ENCODE measurements at places on chromosomes 2 and 18.

GRCh38 chr2:2762166-2762908 is 431.3 kb upstream of the MYT1L start:
- DNase-seq, result no peak

GRCh38 chr2:190545093-190545492 is 10.6 kb upstream of the NEMP2 start:
- no peak for DNase-seq

DNA sequence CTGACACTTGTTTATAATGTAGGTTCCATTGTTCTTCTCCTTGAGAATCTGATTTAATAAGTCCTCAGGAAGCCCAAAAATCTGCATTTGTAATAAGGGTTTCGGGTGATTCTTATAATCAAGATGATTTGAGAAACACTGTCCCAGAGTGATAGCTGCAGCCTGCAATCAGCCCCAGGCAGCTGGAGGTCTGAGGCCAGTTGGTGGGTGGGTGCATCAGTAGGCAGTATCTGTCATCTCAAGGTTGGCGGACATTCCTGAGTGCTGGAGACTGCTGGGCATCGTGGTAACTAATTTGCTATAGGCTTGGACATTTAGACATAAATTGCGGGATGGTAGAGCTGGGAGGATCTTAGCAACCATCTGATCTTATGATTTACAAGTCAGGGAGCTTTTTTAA is 2.7 kb upstream of the IL18RAP start:
- peak; percentile 65 for DNase-seq

- no peak for DNase-seq
Measured at GRCh38 chr18:36382854-36383253, 85.3 kb downstream of the FHOD3 start.

- DNase-seq, result no peak
Measured at GRCh38 chr2:221529177-221529942, 42.7 kb downstream of the EPHA4 start.

DNA sequence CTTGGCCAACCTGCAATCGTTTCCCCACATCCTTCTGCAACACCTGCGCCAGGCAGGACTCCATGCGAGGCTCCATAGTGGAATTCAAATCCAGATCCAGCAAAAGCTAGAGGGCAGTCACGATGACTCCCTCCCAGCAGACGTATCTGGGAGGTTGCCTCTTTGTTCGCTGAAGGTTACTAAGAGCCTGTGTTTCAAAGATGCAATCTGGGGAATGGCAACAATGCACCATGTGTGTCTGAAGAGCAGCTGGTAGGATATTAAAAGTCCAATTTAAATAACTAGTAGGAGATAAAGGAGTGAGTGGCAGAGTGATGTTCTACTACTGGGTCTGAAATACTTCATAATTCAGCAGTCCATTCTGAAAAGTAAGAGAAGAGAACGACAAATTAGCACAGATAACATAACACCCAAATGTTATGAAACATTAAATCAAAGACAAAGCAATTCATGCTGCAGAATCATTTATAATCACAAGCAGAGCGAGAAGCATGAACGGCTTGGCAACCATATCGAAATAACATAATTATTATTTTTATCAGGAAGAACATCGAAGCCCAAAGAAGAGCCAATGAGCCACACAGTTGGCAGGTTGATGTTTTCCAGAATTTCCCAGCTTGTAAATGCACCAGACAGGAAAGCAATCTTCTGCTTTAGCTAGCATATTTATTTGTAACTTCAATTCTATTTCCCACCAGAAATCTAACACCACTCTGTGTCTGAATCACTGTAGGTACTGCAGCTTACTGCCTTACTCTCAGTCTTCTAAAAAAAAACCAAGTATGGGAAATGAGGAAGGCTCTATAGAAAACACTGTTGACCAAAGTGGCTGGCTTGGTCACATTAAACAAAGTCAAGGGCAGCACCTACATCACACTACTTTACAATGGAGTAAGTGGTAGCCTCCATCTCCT is 43.2 kb downstream of the CLASP1 start:
- DNase-seq, result no peak

DNA sequence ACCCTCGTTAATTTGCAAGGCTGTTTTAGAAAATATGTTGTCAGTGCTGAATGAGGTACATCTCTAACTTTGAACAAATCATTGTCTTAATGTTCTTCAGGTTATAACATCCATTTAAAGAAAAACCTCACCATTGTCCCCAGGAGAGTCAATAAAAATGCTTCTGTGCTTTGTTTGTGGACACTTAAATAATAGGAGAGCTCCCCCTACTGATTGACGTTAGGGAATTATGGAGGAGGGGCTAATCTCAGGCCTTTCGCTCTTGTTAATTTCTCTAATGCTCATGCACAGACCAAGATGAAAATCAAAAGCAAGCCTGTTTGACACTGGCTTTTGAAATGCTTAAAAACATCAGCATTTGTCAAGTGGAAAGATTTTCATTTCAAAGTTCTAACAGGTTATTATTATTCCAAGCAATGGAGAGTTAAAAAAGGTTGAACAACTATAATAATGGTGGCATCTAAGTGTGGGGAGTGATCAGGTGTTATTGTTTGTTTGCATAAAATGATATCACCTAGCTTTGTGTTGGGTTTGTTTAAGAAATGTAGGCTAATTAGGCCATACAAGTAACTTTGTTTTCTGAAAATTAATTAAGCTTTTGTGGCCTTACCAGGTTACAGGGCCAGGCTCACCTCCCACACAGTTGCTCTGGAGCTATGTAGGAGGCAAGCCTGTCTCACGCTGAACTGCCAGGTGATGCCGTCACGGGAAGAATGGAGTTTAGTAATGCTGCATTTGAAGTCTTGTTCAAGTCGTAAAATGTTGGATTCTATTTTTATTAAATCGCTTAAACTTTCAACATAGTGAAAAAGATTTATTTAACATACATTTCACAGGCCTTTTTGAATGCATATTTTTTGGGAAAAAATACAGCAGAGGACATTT is 51.7 kb upstream of the SMIM21 start:
- peak; percentile 54 for DNase-seq

- no peak for DNase-seq
Measured at GRCh38 chr2:179843541-179843940, 17.9 kb downstream of the ZNF385B start.

- DNase-seq, result no peak
Measured at GRCh38 chr2:112198780-112199179, 56.1 kb downstream of the ZC3H8 start.

DNA sequence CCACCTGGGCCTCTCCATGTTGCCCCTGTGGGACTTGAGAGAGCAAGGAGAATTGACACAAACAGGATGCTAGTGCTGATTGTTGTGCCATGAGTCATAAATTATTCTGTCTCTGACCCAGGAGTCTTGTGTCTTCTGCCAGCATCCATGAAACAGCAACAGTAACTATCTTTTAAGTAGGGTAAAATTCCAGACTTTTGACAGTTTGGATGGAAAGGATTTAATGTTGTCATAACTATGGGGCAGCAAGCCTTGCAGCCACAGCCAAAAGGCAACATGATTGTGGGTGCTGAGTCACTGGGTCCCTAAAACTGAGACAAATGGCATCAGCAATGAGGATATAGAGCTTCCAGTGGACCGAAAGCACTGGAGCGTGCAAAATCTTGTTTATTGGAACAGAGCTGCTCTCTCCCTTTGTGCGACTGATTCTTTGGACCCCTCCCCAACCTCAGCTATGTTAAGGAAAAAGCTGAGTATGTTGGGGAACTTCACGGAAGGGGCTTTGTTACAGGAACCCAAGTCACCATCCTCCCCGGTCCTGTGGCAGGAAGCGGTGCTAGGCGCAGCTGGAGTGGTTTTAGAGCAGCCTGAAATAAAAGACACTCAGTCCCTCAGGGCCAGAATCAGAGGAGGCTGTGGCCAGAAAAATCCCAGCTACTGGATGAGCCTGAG is 9.6 kb upstream of the ITPRIPL1 start:
- no peak for DNase-seq

DNA sequence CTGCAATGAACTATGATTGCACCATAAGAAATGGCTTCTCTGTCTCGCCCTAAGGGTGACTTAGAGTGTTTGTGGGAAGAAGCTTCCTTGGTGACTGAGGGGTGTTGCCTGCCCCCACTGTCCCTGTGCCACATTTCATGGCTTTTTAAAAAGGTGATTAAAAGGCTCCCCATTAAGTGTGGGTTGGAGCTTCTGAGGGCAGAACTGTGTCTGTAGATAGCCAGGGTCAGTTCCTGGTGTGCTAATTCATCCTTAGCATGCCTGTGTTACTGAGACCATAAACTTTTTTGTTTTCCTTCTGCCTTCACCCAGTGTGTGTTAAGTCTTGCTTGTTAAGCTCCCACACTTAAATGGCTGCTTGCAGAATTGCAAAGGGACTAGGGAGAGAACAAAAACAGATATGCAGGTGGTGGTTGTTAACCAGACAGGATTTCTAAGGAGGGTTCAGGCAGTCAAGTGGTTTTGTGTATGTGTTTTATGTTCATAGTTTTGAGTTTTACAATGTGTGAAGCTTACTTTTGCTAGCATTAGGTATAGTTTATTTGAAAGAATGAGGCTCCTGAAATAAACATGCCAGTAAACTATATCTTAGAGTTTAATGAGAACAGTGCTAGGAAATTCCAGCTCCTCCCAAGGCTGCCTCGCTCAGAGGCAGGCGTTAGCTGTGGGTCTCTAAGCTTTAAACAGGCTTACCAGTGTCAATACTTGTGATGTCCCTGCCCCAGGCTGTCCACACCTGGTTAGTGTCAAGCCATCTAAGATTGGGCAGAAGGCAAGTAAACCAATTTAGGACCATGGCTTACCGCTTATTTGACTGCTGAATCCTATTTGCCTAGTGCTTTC is 14.5 kb downstream of the CERS6 start:
- no peak for DNase-seq

DNA sequence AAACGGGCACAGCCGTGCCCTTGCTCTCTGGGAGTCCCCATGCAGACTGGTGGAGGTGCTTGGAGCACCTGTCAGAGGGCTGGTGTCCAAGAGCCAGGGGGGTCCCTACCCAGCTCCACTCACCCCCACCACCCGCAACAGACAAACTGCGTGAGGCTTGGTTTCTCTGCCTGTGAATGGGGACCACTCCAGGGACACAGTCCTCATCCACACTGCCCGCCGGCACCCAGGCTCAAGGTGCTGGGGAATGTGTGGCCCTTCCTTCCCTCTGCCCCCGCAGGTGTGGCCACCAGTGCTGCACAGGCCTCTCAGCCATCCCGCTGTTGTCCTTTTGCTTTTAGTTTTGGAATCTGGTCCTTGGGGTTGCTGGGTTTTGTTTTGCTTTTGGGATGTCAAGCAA is 136.5 kb upstream of the ZNF236 start:
- no peak for DNase-seq

DNA sequence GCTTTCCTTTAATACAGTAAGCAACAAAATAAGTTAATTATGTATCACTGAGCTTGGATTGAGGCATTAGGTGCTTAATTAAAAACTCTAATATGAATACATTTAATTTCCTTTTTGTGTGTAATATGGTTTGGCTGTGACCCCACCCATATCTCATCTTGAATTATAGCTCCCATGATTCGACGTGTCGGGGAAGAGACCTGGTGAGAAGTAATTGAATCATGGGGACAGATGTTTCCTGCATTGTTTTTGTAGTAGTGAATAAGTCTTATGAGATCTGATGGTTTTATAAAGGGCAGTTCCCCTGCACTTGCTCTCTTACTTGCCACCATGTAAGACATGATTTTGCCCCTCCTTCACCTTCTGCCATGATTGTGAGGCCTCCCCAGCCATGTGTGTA is 325.4 kb upstream of the CDH7 start:
- DNase-seq, result no peak

GRCh38 chr2:239378918-239379640 is 21.7 kb downstream of the HDAC4 start:
- DNase-seq, result no peak

DNA sequence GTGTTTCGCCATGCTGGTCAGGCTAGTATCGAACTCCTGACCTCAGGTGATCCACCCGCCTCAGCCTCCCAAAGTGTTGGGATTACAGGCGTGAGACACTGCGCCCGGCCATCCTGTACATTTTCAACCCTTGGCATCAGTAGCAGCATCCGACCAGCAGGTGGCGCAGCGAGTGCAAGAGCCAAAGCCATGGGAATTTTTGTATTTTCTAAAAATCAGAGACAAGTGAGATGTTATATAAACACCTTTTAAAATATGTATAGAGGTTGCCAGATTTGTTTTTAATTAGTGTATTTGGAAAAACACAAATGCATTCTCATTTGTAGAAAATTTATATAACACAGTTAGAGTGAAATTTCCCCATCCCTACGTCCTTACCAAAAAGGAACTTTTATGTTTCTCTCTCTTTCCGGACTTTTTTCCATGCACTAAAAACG is 36.8 kb downstream of the MOGAT1 start:
- DNase-seq, result peak; percentile 67

- no peak for DNase-seq
Measured at GRCh38 chr2:158412206-158412605, 44.3 kb downstream of the CCDC148 start.

- no peak for DNase-seq
Measured at GRCh38 chr18:69622184-69622583, 221.5 kb downstream of the DOK6 start.

DNA sequence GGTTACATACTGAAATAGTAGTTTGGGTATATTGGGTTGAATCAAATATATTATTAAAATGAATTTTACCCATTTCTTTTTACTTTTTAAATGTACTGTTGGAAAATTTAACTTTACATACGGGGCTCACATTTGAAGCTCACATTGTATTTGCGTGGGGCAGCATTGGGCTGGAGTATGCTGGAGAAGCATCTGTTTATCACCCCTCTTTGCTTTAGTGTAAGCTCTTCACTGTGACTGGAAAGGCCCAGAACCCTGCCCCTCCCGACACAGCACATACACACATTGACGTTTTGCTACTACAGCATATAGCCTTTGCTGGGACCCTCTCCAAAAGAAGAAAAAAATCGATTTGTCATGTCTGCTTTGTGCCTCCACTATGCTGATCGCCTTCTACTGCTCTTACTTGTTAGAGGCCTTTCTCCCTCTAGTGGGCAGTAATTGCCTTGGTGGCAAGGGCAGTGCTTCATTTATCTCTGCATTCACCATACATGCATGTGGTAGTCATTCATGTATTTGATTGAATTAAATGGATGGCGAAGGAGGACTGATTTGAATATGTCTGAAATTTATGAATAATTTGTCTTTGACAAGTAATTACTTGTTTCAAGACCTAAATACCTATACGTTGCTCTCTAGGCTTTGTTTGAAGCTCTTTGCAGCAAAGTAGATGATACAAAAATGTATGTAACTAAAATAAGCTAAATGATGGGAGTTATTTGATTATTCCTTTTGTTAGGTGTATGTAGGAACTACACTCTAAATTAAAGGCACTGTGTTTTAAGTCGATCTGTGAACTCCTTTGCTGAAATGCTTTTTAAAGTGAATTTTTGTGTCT is 37.4 kb downstream of the VAPA start:
- DNase-seq, result peak; percentile 84

DNA sequence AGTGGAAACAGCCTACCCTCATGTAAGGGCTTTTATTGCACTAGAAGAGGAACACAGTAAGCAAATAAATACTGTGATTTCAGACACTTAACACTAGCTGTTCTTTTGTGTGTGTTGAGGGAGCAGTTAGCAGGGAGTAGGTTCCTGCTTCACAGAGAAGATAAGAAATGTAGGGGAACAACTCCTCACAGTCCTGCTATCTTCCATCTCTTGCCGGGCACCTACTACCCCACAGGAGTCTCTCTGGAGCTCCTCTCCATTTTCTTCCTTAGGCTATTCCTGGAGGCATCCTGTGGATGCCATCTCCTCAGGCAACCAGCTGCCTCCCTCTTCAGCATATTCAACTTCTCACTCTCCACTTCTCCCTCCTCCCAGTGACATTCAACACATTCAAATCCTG is 145.0 kb downstream of the SRBD1 start:
- peak; percentile 28 for DNase-seq

GRCh38 chr18:48607056-48607984 is 68.5 kb downstream of the CTIF start:
- DNase-seq, result no peak
